CD8-positive, alpha-beta memory T cell (primary cell): ENCODE measurements at places on chromosomes 1 and 21. TPM values are rescaled to one million over a fixed set of nuclear protein-coding genes. Genes with fewer than 3 reads are reported as not detected.

Gene C1orf210
- total RNA-seq: not detected

Gene SPATA21
- not detected for total RNA-seq

Gene SLAMF6
- 28.3 TPM for total RNA-seq

Gene ZNF678
- 8.5 TPM for total RNA-seq

Gene C1orf87
- total RNA-seq: not detected

Gene GBP6
- total RNA-seq: 0.13 TPM

Gene ANKRD45
- total RNA-seq: not detected

Gene CD5L
- total RNA-seq: not detected

Gene MEX3A
- 1.0 TPM for total RNA-seq

Gene OR10Z1
- total RNA-seq: not detected

Gene BRWD1
- total RNA-seq: 25.8 TPM

Gene APP
- 15.3 TPM for total RNA-seq

Gene ZNHIT6
- 37.5 TPM for total RNA-seq

Gene PLA2G2D
- total RNA-seq: not detected

Gene LCE2B
- not detected for total RNA-seq

Gene ZNF281
- 19.5 TPM for total RNA-seq

Gene KCNJ15
- total RNA-seq: not detected

Gene GNG4
- total RNA-seq: 5.2 TPM

Gene NBPF1
- 7.9 TPM for total RNA-seq

Gene CLDN19
- total RNA-seq: not detected

Gene PGLYRP3
- not detected for total RNA-seq

Gene CELA2A
- not detected for total RNA-seq

Gene SEC16B
- total RNA-seq: not detected

Gene LGR6
- total RNA-seq: 0.40 TPM

Gene PGLYRP4
- total RNA-seq: not detected

Gene PPM1J
- not detected for total RNA-seq

Gene RGS1
- 56.8 TPM for total RNA-seq

Gene MATN1
- total RNA-seq: 0.91 TPM

Gene CD1E
- total RNA-seq: not detected

Gene PCP4L1
- total RNA-seq: not detected

Gene PDIK1L
- 14.6 TPM for total RNA-seq

Gene CLEC20A
- not detected for total RNA-seq

Gene BACE2
- 1.1 TPM for total RNA-seq
